ENCODE measurements at places on chromosomes 2 and 18. TPM values are rescaled to one million over a fixed set of nuclear protein-coding genes. Genes with fewer than 3 reads are reported as not detected.

- peak; percentile 68 for DNase-seq
These were observed 246.3 kb downstream of the TNS1 start for GRCh38 chr2:217756375-217757107.

DNA sequence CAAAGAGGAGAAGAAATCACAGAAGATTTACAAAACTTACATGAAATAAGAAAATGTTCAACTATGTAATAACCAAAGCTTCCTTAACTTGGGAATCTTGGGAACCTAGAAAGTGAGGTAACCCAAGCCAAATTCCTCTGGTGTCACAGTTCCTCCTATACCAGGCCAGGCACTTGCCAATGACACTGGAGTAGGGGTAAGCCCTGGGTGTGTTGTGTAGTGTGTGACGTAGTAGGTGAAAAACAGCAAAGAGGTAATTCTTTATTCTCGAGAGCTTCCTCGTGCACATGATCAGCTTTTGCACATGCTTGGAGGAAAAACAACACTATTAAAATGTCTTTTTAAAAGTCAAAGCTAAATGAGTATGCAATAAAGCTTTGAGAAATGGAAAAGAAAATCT is 118.0 kb downstream of the METTL8 start:
- no peak for DNase-seq

GRCh38 chr2:187698374-187699110 is 144.3 kb upstream of the TFPI start:
- no peak for DNase-seq

DNA sequence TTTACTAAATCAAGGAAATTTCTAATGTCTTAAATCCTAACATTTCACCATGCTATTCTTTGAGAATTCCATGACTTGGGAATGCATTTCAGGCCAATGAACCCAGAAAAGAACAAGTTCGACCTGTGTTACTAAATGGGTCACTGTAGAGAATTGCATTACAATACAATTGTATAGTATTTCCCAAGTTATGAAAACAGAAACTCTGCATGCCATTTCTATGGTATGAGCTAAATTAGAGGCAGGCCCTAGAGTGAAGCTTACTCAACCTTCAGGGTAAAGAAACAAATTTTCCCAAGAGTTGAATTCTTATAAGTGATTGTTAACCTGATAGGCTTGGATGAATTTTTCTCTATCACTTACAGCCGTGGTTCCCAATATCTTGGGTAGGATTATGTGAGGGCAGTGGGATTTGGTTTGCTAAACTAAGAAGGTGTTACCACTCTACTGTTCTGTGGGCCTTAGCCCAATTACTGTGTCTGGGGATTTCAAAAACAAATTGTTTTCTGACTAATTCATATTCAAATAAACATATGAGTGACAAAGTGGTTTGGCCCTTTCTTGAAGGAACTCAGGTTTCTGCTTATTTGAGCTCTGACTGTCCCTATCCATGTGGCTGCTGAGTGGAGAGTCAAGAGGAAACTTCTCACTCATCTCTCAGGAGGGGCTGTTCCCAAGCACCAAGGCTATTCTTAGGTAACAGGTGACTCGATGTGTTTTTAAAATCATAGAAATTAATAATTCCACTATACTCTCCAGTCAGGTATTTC is 11.2 kb upstream of the SERPINB7 start:
- DNase-seq = no peak

GRCh38 chr2:166372046-166372445 is 3.7 kb downstream of the SCN9A start:
- no peak for DNase-seq

DNA sequence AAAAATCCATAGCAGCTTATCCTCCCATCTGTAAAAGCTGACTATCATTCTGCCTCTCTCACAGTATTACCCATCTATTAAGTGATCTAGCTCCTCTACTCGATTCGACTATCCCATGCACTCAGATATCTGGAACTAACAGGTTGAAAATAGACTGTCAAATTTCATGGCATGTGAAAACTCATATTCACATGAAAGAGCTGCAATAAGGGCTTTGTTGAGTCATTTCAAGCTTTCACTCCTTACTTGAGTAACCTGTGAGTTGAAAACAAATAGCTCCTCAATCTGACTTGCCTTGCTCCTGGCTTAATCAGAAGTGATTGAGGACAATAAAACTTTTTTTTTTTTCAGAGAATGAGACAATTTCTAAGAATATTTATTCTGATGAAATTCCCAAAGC is 192.4 kb upstream of the ERBB4 start:
- no peak for DNase-seq

DNA sequence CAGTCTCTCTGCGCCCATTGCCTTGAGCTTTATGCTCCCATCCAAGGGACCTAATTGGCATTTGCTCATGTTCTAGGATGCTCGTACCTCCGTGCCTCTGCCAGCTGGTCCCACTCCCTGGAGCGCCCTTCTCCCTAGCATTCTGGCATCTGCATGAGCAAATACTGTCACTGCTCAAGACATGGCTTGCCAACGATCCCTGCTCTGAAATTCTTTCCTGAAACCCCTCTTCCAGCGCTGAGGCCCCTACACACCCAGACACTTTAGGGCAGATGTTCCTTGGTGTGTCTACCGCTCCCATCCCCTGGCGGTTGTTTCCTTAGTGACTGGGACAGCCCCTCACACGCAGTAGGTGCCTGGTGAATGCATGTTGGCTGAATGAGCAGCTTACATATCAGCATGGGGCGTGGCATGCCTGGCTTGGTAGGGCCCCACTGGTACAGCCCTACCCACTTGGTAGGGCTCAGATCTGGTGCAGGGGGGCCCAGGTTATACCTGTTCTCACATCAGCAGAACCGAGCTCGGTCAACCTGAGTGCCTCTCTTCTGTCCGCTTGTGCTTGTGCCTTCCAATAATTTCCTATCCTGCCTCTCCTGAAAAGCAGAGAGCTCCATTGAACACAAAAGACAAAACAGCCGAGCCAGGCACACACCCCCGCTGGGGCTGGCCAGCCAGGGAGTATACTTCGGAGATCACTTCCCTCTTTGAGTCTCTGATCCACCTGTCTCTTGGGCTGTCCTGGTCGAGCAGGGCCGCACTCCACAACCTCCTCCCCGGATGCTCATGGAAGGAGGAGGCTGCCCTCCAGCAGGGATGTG is 59.2 kb downstream of the INHBB start:
- no peak for DNase-seq

DNA sequence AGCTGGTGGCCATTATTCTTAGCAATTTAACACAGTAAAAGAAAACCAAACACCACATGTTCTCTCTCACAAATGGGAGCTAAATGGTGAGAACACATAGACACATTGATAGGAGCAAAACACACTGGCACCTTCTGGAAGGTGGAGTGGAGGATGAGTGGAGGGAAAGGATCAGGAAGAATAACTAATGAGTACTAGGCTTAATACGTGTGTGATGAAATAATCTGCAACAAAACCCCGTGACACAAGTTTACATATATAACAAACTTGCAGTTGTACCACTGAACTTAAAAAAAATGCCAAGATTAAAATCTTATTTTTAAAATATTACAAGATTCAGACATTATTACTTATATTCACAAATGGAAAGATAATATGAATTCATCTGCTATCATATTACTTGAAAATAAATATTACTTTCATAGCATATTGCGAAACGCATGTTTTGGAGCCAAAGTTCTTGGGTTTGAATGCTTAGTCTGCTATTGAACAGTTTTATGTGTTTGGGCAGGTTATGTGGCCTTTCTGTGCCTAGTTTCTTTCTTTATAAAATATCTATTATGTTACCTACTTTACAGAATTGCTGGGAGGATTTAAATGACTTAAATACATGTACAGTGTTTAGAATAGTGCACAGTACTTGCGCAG is 20.5 kb downstream of the ANKRD62 start:
- no peak for DNase-seq

- DNase-seq = no peak
These were observed 251.7 kb downstream of the NCKAP5 start for GRCh38 chr2:133316557-133316956.

DNA sequence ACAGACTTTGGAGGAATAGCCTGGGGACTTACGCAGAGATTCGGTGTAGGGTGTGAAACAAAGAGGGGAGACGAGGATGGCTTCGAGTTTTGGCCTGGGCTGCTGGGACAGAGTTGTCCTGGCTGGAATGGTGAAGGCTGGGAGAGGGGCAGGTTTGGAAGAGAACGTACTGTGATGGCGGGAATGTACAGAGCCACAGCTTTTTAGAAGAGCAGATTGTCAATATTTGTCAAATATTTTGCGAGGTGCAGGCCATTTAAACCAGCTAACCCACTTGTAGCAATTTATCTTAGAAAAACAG is 14.4 kb upstream of the ITM2C start:
- DNase-seq = no peak

- DNase-seq = peak; percentile 15
These were observed 48.8 kb upstream of the IHH start for GRCh38 chr2:219109471-219109870.

- DNase-seq = no peak
These were observed 22.6 kb downstream of the CROCC2 start for GRCh38 chr2:240928476-240929363.

GRCh38 chr2:45713591-45713990 is 62.1 kb downstream of the PRKCE start:
- no peak for DNase-seq

DNA sequence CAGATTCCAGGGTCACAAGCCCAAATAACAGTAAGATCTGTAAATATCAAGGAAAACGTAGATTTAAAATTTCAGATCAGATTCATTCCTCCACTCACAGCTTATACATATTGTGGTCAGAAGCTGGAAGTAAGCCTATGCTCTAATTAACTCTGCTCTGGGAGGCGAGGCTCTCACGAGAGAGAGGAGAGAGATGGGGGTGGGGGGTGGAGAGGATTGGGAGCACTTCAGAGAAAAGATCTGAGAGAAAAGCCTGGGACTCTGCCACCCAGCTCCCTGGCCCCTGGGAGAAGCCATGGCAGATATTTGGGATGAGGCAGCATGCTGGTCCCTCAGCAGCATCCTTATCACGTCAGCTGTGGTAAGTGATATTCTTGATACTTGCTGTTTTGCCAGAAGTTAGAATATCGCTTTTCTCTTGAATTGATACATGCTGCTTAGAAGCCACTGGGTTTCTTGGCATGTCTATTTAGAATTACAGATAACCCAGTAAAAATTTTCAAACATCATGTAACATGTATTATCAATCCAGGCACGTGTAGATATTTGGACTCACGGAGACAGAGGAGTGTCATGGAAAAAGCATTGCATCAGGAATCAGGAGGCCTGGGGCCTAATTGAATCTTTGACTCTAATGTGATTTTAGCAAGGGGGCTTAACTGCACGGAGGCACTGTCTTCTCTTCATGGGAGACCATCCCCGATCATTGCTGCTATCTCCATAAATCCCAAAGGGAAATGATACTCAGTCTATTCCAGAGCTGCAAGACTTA is 265.4 kb downstream of the HRH4 start:
- no peak for DNase-seq

DNA sequence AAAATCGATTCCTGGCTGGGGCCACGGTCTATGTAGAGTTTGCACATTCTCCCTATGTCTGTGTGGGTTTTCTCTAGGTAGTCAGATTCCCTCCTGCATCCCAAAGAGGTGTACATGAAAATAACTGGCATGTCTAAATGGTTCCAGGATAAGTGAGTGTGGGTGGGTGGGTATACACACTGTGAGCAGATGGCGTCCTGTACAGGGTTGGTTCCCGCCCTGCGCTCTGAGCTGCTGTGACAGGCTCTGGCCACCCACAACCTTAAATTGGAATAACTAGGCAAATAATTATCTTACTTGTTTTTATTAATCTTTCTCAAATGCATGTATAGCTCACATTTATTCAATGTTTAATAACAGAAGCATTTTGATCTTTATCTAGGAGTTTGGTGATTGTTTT is 16.3 kb downstream of the THOC1 start:
- DNase-seq = no peak

- DNase-seq = no peak
These were observed 364.6 kb downstream of the LRP1B start for GRCh38 chr2:141766225-141766624.

DNA sequence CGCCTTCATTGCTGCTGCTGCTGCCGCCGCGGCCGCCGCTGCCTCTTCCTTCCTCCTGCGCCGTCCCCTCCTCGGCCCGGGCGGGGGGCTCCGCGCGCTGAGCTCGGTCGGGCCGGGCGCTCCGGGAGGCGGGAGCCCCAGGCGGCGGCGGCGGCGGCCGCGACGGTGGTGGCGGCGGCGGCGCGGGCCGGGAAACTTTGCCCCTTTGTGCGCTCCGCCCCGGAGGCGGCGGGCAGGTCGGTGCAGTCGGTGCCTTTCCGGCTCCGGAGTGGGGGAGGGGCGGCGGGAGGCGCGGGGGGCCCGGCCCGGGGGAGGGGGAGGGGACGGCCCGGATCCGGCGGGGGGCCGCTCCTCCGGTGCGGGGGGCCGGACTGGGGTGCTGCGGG is 205 bp downstream of the TET3 start:
- peak; percentile 77 for DNase-seq

GRCh38 chr2:232843834-232844233 is 26.2 kb upstream of the SNORC start:
- no peak for DNase-seq

DNA sequence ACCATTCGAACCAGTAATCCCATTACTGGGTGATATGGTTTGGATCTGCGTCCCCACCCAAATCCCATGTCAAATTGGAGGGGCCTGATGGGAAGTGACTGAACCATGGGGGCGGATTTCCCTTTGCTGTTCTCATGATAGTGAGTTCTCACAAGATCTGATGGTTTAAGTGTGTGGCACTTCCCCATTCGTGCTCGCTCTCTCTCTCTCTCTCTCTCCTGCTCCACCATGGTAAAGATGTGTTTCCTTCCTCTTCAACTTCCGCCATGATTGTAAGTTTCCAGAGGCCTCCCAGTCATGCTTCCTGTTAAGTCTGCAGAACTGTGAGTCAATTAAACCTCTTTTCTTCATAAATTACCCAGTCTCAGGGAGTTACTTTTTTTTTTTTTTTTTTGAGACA is 62.6 kb downstream of the NBAS start:
- no peak for DNase-seq

GRCh38 chr2:96642564-96643360 is at the start of gene FER1L5:
Gene FER1L5, plus strand, starts transcription at chr2:96642764. Its CDS starts 73 bp downstream, at chr2:96642837.
- no peak for DNase-seq

GRCh38 chr2:33153008-33153407 is 206.3 kb downstream of the LTBP1 start:
- DNase-seq = no peak

- no peak for DNase-seq
These were observed 13.3 kb downstream of the TWIST2 start for GRCh38 chr2:238861013-238861730.

DNA sequence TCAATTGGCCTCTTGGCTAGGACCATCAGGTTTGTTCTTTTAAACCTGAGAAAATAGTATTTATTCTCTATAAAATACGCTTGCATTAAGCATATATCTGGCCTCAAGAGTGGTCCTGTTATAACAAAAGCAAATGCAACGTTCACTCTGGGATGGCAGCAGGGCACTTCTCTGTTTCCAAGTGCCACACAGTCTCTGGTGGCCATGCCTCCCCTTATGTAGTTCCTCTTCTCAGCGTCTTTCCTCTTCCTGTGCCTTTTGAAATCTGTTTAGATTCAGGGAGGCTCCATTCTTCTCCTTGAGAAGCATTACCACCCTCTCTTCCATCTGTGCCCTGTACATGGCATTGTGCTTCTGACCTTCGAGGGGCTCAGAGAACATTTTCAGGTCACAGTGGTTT is 51.9 kb downstream of the TSHZ1 start:
- no peak for DNase-seq

The SNTG2 gene
- 0.30 TPM for polyA plus RNA-seq

The GRHL1 gene
- polyA plus RNA-seq = 0.12 TPM

The AMER3 gene
- not detected for polyA plus RNA-seq

The SERPINB12 gene
- polyA plus RNA-seq = not detected

The ITGAV gene
- polyA plus RNA-seq = 3.2 TPM

The TLX2 gene
- not detected for polyA plus RNA-seq

The CPS1 gene
- polyA plus RNA-seq = not detected

The RUFY4 gene
- polyA plus RNA-seq = not detected
